ENCODE measurements at places on chromosomes 12 and 14. TPM values are rescaled to one million over a fixed set of nuclear protein-coding genes. Genes with fewer than 3 reads are reported as not detected.

The PIK3C2G gene
- not detected for total RNA-seq

The RDH16 gene
- 0.23 TPM for total RNA-seq

DNA sequence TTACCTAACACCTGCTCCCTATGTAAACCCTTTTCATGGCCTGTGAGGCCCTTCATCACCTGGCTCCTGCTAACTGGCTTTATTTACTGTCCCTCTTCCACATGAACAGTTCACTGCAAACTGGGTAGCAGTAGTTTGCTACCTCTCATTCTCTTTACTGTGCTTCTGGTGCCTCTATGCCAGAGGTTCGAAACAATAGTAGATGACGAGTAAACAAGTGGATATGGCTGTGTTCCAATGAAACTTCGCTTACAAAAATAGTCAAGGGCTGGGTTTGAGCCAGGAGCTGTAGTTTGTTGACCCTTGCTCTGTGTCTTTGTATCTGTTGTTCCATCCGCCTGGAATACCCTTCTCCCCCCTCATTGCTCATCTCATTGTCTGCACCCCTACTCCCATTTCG lies 233.6 kb upstream of the RMST start:
- H3K27ac ChIP-seq, result no peak overlapping the region
- H3K36me3 ChIP-seq, result no peaks in the 10 kb centered on the region
- H3K4me1 ChIP-seq, result no peaks in the 10 kb centered on the region
- DNase-seq, result no peak

- no peak overlapping the region for H3K4me3 ChIP-seq
- no peaks in the 10 kb centered on the region for H3K27me3 ChIP-seq
- peak overlapping the region; percentile 71 for H3K27ac ChIP-seq
- no peak for DNase-seq
- H3K36me3 ChIP-seq, result peaks cover 20% of the 10 kb centered on the region
These were observed 18.5 kb downstream of the PPP2R5E start for GRCh38 chr14:63524537-63525155.

DNA sequence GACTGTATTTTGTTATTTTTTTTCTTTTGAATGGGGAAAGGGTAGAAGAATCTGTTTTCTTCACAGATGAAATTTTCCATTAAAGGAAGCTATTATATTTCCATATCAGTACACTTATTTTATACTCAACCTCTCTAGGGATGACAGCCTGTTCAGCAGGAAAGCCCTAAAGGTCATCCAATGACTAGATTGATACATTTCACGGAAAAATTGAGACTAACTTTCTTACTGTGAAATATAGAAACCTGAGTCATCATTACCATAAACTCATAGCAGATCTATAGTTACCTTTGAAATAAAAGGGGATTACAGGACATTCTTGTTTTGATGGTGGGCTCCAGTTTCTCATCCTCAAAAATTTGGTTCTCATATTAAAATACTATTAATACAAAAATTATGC lies 36.1 kb upstream of the PTCSC3 start:
- H3K36me3 ChIP-seq, result no peaks in the 10 kb centered on the region
- H3K4me3 ChIP-seq, result no peak overlapping the region
- peaks cover 2% of the 10 kb centered on the region for H3K27me3 ChIP-seq
- H3K27ac ChIP-seq, result no peak overlapping the region
- no peak for DNase-seq
